Activated CD8-positive, alpha-beta memory T cell treated with anti-CD3 and anti-CD28 coated beads, Interleukin-2, amount 10 ng/mL, durations not matched to agents 7 days and 5 days (primary cell): ENCODE measurements at places on chromosomes 5 and 9.

DNA sequence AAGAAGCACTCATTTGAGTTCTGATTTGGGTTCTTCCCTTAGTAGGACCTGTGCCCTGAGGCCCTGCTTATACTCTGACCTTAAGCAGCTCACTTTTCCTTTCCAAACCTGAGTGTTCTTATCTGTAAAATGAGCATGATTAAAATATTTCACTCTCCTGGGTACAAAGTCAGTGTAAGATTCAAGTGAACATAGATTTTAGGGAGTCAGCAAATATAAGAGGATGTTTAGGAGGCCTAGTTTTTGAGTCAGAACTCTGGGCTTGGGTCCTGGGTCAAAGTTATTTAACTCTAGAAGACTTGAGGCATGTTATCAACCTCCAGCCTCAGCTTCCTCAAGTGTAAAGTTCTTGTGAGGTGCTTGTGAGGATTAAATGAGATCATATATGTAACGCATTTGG is 8.7 kb upstream of the SPARC start:
- no peak for DNase-seq

- DNase-seq, result no peak
Measured at GRCh38 chr9:134629061-134629585, 12.5 kb upstream of the COL5A1 start.

DNA sequence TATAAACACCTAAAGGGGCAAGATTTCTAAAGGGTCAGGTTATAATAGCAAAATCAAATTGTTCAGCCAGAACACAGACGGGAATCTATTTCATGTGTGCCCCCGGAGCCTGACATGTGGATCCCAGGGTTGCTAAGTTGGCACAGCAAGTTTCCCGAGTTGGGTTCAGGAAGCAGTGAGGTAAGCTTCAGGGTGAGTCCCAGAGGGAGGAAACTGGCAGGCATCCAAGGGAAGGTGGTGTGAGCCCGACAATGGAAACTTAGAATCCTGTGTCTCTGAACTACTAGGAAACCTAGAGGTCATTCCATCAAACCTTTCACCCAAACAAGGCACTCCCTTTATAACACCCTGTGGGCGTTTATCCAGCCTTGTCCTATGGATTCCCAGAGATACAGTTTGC is 98.4 kb downstream of the ADRB2 start:
- DNase-seq, result no peak

DNA sequence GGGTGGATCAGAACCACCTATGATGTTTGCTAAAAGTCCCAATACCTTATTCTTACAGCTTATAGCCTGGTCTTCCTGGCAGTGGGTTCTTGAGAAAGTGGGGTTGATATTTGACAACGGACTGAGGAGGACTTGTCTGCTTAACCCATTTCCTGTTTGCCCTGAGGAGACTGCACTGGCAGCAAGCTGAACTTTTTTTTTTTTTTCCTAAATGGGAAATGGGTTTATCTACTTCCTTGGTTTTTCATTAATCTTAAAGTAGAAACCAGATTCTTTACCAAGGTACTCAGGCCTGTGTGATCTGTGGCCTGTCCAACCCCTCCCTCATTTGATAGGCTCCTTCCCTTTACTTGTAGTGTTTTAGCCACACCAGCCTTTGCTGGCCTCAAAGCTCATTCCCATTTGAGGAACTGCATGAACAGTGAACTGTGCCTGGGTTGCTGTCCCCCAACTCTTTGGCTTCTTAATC is 47.1 kb downstream of the C9orf57 start:
- no peak for DNase-seq

GRCh38 chr9:92974161-92974661 is 26.9 kb downstream of the FGD3 start:
- no peak for DNase-seq
